ENCODE measurements at places on chromosomes 6 and 20.

DNA sequence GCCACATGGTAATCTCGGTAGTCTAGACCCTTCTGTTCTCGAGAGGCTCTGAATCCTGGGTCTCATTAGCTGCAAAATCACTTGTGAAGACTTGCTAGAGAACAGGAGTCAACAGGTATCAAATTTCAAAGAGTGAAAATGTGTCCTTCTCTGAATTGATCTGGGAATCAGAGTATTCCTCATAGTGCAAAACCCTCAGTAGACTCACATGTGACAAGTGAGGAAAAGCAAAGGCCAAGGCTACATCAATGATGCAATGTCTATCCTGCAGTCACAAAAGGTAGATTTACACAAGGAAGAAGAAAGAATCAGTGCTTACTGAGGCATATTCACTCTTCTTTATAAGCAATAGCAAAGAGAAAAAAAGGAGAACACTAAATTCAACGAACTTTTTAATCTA, 1220.0 kb upstream of the GJE1 start:
- DNase-seq: no peak

- no peak for DNase-seq
These were observed 74.4 kb upstream of the PDE10A start for GRCh38 chr6:165737396-165737795.

DNA sequence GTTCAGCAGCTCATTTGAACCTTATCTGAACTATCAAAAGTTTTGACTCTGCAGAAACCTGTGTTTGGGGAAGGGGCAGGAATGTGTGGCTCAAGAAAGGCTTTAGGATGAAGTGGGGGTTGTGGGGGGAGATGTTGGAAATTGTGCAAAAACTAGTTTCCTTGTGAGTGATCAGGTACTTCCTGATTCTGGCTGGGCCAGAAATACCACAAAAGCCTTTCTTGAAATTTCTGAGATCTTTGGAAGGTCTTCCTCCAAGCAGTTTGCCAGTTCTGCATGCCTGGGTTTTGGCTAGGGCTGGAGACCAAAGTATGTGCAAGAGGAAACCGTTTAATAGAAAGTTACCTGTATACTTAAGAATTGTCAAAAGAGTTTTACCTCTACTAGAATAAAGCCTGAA, 116.6 kb downstream of the BMP2 start:
- no peak for DNase-seq

- DNase-seq: no peak
These were observed 15.6 kb downstream of the ILRUN start for GRCh38 chr6:34680802-34681515.

- DNase-seq: no peak
These were observed 662 bp upstream of the CCR6 start for GRCh38 chr6:167122041-167122826.

DNA sequence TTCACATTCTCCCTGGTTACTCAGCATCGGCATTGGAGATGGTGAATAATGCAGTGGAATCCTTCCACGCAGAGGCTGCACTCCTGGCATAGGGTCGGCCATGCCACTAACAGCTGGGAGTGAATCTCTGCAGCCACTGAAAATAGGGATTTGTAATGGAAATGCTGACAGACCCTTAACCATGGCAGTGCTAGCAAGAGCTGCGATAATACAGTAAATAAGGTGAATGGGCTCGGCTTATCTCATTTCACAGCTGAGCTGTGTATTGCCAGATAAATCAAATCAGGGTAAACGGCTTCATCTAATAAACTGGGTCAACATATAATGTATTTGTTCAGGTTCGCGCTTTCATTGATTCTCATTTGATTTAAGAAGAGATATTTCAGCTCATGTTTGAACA, 156.8 kb downstream of the SLC35B3 start:
- no peak for DNase-seq

- no peak for DNase-seq
These were observed 25.3 kb upstream of the POLR1H start for GRCh38 chr6:30035784-30036183.

DNA sequence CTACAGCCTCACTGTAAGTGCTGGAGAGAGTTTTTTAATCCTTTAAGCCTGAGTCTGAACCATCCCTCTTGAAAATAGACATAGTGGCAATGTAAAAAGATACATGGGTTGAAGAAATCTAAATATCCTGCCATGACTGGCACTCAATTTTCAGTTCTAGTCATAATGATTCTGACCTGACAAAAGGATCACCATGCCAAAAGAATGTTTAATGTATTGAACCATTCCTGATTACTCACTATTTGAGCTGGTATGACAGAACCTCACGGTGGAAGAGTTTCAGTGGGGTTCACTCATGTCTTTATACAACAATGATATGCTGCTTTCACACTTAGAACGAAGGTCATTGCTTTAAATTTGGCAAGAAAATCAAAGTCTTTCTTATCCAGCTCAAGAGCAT, 93.4 kb downstream of the HIVEP2 start:
- DNase-seq: no peak

GRCh38 chr6:124819346-124819745, 142.9 kb upstream of the RNF217 start:
- no peak for DNase-seq

- DNase-seq: no peak
These were observed 187.5 kb downstream of the BACH2 start for GRCh38 chr6:90109141-90109540.

- DNase-seq: no peak
These were observed 7.9 kb upstream of the ABHD12 start for GRCh38 chr20:25398376-25399036.

DNA sequence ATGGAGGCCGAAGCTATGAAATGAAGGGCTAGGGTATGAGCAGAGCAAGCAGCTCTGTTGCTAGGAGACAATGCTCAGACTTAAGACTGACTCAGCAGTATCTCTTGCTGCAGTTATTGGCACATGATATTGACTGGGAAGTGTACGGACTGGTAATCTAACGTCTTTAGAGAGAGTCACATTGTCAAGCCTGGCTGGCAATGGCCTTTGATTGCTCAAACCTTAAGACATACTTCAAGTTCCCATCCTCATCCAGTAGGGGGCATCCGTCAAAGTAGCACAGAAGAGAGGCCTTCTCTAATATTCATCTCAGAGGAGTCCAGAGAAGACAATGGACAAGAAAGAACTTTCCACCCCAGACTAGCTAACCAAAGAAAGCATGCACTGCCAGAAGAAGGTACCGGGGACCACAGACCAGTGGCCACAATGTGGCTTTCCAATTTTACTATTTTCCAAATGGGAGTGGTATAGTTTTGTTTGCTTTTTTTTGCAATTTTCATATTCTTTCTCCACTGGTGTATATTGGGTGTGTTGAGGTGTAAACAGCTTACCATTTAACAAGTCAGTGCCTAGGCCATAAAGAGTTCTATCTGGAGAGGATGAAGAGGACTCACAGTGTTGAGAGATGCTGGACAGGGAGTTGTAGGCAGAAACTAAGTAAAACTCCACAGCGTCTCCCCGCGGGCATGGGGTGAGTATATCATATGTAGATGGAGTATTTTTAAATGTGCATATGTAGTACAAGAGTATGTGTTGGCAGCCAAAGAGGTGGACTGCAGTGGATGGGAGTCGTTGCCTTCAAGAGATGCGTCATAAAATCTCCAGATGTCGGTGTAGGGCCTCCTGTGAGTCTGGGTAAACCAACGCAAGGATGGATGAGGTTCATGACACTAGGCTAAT, 36.7 kb downstream of the LRFN2 start:
- peak; percentile 24 for DNase-seq
